Caudate nucleus (tissue), 63 donors: ENCODE measurements at places on chromosomes 2 and 18.

DNA sequence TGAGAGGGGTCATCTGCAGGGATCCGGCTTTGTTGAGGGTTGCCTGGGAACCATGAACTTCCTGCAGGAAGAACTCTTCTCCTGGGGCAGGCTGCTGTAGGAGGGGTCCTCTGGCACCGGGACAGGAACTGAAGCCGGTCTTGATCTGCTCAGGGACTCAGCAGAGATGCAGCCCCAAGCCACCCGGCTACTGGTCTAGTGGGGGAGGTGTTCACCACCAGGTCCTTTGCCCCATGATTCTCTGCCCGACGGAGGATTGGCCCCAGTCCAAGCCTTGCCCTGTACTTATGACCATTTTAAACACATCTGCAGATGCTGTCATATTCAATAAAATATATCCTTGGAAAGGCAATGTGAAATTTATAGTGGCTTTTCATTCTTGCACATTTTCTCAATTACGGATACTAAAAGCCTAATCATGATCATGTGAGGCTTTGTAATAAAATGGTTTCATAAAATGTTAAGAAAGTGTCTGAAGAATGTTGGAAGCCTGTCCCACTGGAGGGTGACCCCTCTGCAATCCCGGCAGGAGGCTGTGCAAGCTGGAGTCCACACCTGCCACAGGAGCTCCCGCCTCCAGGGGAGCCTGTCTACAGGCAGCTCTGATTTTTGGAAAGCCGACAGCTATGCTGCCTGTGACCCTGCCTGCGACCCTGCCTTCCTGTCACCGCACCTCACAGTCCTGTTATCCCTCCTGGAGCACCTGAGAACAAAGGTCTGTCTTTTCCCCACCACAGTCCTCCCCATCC, 98.8 kb upstream of the TAF1B start:
- no peak for DNase-seq

DNA sequence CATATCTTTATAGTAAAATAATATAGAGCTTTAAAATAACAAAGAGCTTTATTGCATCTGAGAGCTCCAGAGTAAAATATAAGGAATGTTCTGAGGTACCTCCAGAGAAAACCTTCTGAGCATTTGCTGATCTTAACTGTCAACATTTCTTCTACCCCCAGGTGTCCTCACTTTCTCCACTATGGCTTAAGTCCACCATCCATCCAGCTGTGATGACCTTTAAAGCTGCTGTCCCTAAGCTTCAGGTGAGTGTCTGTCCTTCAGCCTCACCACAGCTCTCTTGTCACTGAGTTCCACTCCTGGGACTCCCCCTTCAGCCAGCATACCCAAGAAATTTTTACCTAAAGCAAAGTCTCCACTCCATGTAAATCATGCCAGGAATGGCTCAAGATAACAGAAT, 137.9 kb downstream of the MYO5B start:
- DNase-seq: no peak

DNA sequence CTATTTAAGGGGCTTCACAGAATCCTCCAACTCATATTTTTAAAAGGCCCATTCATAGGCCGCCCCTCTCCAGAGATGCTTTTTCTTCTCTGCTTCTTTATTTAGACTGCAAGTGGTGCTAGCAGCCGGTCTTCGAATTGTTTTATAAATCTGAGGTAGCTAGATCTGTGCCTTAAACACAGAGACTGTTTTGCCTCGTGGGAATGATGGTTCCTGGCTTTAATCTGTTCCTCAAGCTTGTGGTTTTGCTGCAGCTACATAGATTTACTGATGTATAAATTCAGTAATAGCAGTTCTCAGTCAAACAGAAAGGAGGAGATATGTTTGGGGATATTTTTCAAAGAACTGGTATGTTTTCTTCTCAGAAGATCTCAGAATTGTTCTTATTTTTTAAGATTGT, 45.3 kb downstream of the TNFRSF11A start:
- DNase-seq: no peak

- DNase-seq: no peak
Observed at GRCh38 chr2:40556293-40556692, 104.4 kb upstream of the SLC8A1 start.

- no peak for DNase-seq
Observed at GRCh38 chr2:23323917-23324680, 60.9 kb upstream of the KLHL29 start.

- no peak for DNase-seq
Observed at GRCh38 chr2:98927027-98927426, 9.0 kb downstream of the CRACDL start.

GRCh38 chr2:153005071-153005730, 286.8 kb downstream of the ARL6IP6 start:
- DNase-seq: no peak

GRCh38 chr2:227461811-227462461, 10.0 kb upstream of the AGFG1 start:
- no peak for DNase-seq

DNA sequence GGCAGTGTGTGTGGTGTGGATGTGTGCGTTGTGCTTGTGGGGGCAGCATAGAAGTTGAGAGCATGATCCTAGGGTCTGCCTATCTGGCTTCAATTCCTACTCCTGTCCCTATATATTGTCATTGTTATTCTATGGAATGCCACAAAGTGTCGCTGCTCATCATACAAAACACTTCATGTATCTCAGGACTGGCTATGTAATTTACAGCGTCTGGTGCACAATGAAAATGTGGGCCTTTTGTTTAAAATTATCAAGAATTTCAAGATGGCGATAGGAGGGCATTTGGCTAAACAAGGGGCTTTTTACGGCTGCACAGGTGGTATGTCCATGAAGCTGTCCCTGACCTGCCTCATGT, 3.4 kb downstream of the SERPINB2 start:
- DNase-seq: no peak

GRCh38 chr2:43218702-43219382, 7.6 kb downstream of the ZFP36L2 start:
- DNase-seq: no peak

GRCh38 chr2:96916156-96916630, 46.3 kb upstream of the SEMA4C start:
- DNase-seq: peak; percentile 45

DNA sequence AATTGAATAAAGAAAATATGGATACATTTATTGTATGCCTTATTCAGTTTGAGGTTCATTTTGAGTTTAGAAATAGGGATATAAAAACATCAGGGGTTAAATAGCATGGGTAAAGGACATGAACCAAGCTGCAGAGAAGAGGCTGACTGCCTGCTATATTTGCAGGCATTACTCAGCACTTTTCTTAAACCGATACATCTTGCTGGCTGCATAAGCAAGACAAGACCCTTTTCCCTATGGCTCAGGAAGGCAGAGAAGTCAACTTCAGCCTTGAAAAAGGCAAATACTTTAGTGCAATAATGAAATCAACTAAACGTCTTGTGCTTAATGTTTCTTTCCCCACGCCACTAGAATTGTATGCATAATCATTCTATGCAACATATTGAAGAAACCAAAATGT, 36.4 kb downstream of the SCN1A start:
- no peak for DNase-seq

GRCh38 chr2:175353275-175353674, 171.8 kb upstream of the ATP5MC3 start:
- no peak for DNase-seq

DNA sequence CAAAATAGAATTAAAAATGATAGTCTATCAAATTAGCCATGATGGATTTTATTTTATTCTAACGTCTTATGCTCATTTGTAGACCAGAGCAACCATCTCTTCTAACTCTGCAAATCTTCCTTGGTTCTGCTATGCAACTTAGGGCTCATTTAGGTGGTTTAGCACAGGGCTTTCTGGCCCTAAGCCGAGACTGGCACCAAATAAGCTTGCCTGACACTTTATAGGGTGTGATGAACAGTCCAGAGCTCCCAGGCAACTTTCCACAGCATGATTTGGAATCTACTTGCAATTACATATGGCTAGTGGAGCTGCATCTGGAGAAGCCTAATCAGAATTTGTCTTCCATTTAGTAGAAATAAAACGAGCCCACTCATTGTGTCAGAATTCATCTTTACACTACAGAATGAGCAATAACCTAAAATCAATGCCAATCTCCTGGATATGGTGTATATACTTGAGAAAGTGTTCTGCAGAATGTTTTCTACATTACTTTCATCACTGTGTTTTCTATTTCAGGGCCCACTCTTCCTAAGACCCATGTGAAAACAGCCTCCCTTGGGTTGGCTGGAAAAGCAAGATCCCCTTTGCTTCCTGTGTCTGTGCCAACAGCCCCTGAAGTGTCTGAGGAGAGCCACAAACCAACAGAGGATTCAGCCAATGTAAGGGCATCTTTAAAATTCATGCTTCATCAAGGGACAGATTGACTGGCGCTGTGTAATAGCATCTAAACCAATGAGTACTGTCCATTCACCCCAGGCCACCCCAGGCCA, 698.2 kb downstream of the MBD2 start:
- no peak for DNase-seq

DNA sequence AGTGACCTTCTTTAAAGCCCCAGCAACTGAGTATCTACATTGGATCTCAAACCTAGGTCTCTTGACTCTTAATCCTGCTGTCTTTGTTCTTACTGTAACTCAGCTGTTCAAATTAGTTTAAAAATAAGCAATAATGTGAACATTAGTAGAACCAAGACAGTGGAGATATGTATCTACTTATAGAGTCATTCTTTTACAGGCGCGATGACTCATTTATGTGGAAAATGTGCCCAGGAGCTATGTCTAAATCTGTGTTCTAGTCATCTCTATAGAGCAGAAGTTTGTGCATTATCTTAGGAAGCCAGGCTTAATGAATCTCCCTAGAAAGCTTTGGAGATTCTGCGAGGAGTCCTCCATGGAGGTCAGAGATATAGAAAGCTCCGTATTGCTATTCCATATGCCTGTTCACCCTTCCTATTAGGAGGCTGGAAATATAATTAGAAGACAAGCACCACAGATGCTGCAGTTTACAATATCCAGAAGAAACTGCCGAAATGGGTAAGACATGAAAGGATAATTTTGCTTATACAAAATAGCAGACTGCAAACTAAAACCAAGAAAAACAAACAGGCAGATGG, 211.6 kb downstream of the TRIB2 start:
- no peak for DNase-seq

DNA sequence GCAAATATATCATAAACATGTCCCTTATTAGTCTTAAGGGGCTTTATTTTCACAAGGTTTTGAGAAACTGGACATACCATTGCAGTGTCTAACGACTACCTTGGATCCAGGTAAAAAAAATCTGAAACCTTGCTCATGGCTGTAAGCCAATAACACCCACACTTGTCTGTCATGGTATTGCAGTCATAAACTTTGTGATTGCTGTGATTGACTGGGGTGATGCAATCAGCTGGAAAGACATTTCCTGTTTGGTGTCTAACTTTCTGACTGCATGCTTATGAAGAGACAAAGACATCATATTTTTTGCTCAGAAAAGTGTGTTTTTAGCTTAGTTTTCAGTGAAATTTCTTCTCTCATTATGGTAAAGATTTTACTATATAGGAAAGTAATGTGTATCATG, 635.0 kb downstream of the TSN start:
- DNase-seq: no peak

- peak; percentile 48 for DNase-seq
Observed at GRCh38 chr2:46335391-46336282, 38.4 kb downstream of the EPAS1 start.

- DNase-seq: no peak
Observed at GRCh38 chr2:135818937-135819610, 17.9 kb downstream of the LCT start.

GRCh38 chr2:206378835-206379234, 64.5 kb upstream of the ADAM23 start:
- no peak for DNase-seq

DNA sequence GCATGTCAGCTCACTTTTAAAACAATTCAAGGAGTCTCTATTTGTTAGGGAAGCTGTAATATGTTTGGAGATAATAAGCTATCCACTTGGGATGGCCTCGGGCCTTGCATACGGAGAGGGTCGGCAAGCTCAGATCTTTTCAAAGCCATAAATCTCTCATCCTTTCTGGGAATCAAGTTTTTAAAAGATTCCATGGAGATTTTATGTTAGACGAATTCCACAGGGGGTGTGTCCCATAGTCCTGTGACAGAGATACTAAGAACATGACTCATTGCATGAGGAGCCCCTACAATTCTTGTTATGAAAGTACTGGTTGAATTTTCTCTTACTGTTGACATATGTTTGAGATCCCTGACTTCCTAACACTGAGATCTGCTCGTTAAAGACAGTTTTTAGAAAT, 108.7 kb downstream of the FEZ2 start:
- no peak for DNase-seq

DNA sequence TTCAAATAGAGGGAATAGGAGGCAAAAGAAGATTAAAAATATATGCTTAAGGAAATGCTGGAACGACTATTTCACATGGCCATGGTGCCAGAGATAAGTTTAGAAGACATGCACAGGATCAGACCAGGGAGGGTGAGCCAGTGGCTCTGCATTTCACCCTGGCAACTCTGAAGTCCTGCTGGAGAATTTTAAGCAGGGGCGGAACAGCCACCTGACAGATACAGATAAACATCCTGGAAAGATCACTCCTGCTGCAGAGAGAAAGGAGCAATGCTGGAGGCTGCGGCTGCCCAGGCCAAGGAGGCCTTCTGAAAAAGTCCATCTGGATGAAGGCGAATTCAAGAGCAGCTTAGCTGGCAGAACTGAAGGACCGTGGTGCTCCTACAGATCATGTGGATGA, 755.9 kb downstream of the RNF144A start:
- no peak for DNase-seq

DNA sequence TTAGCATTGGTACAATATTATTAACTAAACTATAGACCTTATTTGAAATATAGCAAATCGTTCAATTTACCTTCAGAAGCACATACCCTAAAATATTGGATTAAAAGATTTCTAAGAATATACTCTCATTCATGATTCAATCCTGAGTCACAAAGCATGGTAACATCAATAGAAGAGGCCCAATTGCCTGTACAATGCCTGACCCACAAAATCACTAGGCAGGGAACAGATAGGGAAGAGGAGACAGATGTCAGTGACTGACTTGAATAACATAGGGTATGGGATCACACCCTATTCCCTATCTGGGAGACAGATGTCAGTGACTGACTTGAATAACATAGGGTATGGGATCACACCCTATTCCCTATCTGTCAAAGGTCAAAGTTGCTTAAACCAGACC, 611.6 kb upstream of the VRK2 start:
- no peak for DNase-seq

- no peak for DNase-seq
Observed at GRCh38 chr2:7792031-7792651, 874.9 kb downstream of the RNF144A start.
